ENCODE measurements at places on chromosomes 5 and 9.

GRCh38 chr5:27706832-27707231, 668.4 kb upstream of the CDH9 start:
- no peak for DNase-seq

DNA sequence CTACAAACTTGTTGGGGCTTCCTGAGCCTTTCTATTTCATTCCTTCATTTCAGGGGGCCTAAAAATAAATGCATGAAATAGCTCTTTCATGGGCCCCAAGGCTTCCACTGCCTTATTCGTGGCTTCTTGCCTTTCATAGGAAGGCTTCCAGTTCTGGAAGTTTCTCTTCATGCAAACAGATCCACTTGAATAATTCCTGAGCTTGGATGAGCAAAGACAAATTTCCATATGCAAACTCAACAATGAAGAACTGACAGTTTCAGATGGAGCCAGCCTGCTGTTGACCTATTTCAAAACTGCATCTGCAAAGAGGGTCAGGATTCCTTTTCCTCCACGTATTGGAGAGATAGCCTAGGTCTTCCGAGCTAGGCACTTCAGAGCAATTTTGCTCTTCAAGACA, 142.1 kb downstream of the MLLT3 start:
- no peak for DNase-seq

- no peak for DNase-seq
Measured at GRCh38 chr5:39657943-39658342, 233.2 kb upstream of the DAB2 start.

- DNase-seq: no peak
Measured at GRCh38 chr5:139671096-139671841, 23.1 kb downstream of the CXXC5 start.

GRCh38 chr5:40385544-40385943, 294.2 kb upstream of the PTGER4 start:
- DNase-seq: no peak

GRCh38 chr5:120327180-120327579, 136.9 kb upstream of the PRR16 start:
- no peak for DNase-seq

- DNase-seq: no peak
Measured at GRCh38 chr5:101326766-101327165, 423.7 kb upstream of the ST8SIA4 start.

- DNase-seq: no peak
Measured at GRCh38 chr5:67300326-67300725, 103.7 kb upstream of the CD180 start.

- DNase-seq: no peak
Measured at GRCh38 chr9:132857616-132858342, 20.3 kb downstream of the AK8 start.

GRCh38 chr9:113388833-113389232, 12.0 kb upstream of the HDHD3 start:
- DNase-seq: no peak

DNA sequence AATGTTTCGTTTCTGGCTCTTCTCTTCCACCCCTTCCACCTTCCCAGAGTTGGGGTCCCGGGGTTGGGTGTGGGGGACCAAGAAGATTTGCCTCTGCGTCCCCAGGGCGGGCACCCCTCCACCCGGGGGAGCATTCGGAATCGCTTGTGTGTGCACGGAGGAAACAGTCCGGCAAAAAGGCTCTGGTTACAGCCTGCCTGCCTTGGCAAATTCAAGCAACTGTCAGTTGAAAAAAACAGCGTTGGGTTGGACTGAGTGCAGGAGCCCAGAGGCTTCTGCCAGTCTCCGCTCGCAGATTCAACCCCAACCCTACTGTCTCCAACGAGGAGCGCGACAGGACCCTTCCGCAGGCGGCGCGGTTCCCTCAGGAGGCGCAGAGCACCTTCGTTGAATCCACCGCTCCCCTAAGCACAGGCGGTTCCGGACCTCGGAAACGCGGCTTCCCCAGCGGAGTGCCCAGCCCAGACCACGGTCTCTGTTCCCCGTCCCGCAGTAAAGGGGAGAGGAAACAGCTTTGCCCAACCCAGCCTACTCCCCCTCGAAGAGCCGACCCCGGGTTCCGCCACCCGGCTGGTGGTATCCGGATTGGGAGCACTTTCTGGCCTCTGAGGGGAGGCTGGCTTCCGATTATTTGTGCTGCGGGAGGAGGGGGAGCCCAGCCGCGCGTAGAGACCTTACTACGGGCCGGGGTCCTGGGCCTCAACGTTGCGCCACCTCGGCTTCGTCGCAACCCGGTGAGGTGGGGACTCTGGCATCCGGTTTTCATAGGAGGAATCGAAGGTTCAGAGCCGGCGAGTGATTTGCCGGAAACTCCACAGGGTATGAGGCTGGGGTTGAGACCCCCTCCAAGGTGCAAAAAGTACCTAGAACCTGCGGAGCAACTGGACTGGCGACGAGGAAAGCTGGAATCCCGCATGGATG, 9.6 kb downstream of the LHX6 start:
- no peak for DNase-seq

- no peak for DNase-seq
Measured at GRCh38 chr5:148828511-148829247, 2.3 kb downstream of the ADRB2 start.

DNA sequence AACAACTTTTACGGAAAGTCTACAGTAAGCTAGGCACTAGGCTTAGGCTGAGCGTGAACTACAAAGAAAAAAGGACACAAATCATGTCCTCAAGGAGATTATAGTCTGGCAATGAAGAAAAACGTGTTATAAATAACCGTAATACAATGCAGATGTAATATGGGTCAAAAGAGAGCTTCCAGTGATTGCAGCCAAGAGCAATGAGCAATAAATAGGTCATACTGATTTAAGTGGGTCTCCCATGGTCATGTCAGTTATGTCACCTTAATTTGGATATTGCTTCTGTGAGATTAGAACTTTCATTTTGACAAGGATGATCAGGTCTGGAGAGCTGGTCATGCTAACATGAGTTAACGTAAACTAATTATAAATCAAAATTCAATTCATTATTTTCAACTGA, 158.6 kb upstream of the GNA14 start:
- DNase-seq: no peak

DNA sequence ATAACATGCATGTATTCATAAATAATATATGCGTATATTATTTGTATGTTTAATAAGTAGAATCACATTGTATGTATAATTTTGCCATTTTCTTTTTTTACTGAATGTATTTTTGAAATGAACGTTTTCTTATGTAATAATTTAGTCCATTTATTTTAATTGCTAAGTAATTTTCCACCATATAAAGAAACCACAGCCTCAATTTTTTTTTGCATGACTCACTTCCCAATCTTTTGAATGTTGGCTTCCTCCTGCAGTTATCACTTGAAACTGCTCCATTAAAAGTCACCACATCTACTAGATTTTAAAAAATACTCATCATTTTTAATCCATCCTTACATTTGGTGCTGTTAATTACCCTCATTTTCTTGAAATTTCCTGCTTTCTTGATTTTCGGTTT, 363.3 kb upstream of the MEF2C start:
- DNase-seq: no peak

GRCh38 chr9:26983340-26983739, 22.1 kb downstream of the LRRC19 start:
- no peak for DNase-seq

DNA sequence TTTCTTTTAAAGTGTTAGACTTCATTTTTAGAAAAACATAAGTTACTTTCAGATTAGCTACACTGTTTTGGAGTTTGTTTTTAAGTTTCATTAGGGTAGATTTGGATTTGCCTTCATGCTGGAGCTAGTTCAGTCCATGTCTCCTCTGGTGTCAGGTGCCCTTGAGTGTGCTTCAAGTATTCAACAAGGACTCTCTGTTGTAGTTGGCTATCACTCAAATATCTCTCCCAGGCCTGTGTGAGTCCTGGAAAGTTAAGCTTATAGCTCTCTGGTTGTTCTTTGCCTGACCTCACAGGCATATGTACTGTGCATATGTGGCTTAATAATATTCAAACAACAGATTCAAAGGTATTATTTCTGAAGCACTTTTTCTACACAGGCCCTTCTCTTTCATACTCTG, 45.4 kb downstream of the PTBP3 start:
- no peak for DNase-seq

DNA sequence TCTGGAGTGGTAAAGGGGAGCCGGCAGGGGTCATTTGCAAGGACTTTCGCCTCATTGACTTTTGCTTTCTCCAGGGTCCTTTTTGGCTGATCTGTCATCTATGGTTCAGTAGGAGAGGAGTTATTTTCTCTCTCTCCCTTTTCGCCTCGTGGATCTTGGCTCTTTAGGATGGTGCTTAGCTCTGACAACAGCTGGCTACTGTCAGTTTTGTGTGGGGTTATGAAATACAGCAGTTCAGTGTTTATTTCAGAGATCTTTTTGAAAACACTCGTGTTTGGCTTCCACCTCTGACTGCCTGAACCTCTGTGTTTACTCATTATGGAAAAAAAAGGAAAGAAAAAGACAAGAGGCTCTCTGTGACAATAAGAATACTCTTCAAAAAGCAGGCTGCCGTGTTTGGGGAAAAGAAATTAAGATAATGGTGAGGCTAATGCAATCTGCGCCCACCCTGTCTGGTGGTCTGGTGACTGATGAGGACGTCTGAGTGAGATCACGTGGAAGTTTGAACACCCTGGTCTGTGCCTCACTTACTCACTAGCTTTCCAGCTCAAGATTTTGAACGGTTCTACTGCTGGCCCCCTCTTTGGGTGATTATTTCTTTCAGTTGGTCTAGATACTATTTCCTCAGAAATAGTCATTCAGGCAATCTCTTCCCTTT, 567.7 kb downstream of the CAAP1 start:
- no peak for DNase-seq

DNA sequence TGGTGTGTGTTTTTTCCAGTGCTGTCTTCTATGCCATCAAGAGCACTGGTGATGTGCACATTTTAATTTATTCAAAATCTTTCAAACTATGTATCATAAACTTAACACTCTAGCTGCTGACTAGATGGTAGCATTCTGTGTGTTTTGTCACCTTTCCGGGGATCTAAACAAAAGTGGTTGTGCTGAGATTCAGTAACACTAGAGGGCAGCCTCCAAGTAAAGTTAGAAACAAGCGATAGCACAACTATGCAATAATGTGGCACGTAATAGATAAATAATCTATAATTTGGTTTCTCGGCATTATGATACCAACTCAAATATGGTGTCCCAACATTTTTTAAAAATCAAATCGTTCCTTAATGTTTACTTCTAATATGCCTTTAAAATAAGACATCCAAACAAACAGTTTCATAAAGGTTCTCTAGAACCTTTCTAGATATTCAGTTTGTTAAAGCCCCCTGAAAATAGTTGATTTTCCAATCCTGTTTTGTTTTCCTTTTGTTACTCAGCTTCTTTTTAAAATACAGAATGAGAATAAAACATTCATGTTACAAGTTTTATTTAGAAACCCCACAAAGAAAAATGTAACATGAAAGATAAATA, 16.9 kb downstream of the SEMA6A start:
- DNase-seq: no peak

- DNase-seq: no peak
Measured at GRCh38 chr5:102922799-102923477, 167.8 kb downstream of the PAM start.

GRCh38 chr5:94024101-94024500, 282.7 kb upstream of the POU5F2 start:
- no peak for DNase-seq

- no peak for DNase-seq
Measured at GRCh38 chr9:117697046-117697445, 7.2 kb upstream of the TLR4 start.

DNA sequence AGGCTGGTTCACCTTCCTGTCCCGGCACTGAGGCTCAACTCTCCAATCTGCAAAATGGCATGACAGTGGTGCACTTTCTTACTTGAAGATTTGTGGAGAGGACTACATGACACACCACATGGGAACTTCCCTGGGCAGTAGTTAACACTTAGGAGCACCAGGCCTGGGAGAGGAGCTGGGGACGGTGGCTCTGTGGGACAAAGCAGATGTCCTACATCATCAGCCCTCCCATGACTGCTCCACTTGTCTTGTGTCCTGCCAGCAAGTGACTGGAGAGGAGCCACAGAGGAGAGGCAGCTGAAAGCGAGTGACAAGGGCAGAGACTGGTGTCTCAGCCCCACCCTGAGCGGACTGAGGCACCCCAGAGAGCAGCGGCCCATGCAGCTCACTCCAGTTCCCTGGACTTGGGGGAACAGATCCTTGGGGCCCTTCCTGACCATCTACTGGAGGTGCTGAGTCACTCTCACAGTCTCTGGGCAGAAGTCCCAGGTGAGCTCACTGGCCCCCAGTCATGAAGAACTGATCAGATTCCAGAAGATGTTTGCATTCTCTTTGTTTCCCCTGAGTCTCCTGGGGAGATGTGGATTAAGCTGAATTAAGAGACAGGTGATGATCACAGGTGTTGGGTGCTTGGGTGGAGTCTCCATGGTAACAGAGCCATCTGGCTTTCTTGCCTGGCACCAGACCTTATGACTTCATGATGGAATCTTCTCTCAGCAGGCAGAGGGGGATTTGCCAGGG, 13.2 kb upstream of the SLC25A48 start:
- DNase-seq: no peak

DNA sequence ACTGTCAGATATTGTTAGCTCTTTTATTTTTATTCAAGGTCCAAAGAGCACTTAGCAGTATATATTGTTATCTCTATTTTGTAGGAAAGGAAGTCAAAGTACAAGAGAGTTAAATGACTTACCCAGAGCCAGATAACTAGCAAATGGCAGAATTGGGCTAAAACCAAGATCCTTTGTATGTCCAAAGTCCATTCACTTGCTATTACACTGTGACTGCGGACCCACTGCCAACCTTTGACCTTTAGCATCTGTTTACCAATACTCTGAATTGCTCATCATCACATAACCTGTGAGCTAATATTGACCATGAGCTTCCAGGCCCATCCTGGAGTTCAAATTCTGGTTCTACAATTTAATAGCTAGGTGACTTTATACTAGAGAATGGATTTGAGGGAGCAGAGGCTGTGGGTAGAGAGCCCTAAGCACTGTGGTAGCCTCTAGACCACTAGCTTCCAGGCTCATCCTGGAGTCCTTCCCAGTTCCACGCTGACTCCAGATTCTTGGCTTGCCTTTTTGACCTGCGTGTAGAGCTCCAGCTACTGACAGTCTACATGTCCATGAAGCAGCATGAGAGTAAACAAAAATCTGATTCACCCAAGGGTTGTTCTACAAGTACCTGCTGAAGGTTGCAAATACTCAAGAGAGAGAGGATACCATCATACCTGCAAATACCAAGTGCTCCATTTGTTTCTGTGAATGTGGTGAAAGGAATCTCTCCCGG, 424.0 kb downstream of the SH3GL2 start:
- no peak for DNase-seq

GRCh38 chr9:38274800-38275199, 117.7 kb upstream of the ALDH1B1 start:
- no peak for DNase-seq

GRCh38 chr9:137365056-137365455, 57.9 kb downstream of the EXD3 start:
- DNase-seq: no peak

- no peak for DNase-seq
Measured at GRCh38 chr5:10418654-10419345, 22.9 kb upstream of the ROPN1L start.

- DNase-seq: no peak
Measured at GRCh38 chr5:93886917-93887361, 145.5 kb upstream of the POU5F2 start.
